ENCODE measurements at places on chromosomes 12 and 14.

- DNase-seq = no peak
Observed at GRCh38 chr14:75204116-75204515, 27.7 kb upstream of the TMED10 start.

GRCh38 chr12:51090705-51091229 is 7.4 kb upstream of the CSRNP2 start:
- no peak for DNase-seq

DNA sequence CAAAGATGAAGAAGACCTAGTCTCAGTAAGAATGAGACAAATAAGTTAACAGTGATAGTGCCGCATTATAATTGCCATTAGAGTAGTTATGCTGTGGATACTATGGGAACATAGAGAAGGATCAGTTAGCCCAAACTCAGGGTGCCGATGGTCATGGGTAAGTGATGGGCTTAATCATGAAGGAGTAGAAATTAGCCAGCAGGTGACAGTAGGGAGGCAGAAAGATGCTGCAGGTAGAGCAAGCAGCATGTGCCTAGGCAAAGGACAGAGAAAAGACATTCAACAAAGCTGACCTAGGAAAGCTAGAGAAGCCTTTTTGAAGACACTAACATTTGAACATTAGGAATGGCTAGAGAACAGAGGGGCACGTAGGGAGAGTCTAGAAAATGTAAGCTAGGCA is 30.6 kb upstream of the PTPRQ start:
- DNase-seq = no peak

GRCh38 chr14:54329082-54329695 is 67.6 kb upstream of the CDKN3 start:
- no peak for DNase-seq

GRCh38 chr12:19194963-19195362 is 65.4 kb downstream of the PLEKHA5 start:
- no peak for DNase-seq

- no peak for DNase-seq
Observed at GRCh38 chr14:103730490-103731035, 15.0 kb downstream of the ZFYVE21 start.

GRCh38 chr12:65501093-65501621 is 222.7 kb downstream of the MSRB3 start:
- DNase-seq = no peak

GRCh38 chr12:118986050-118986449 is 4.7 kb downstream of the SRRM4 start:
- no peak for DNase-seq

DNA sequence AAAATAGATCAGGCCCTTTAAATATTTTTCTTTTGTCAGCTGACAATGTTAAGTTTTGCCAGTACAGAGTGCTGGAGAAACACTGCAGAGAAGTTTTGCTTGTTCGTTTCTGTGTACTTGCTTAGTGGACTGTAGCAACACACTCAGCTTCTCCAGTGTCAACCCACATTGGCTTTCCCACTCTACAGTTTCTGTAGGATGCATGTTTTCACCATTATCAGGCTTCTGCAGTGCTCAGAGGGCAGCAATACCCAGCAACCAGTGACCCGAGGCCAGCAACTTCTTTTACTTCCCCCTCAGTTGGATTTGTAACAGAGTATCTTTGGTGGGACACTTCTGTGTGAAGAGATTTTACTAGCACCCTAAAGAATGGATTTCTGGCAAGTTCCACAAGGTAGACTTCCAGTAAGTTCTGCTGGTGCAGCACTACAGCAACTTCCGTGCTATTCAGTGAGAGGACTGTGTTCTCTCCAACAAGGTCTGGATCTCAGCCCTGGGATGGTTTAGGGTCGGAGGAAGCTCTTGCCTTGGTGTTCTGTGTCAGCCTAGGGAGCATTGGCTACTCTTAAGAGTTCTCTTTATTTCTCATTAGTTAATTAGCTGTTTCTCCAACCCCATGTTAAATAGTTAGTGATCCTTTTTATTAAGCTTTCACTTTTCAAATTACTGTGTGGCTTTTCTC is 70.4 kb downstream of the FUT8 start:
- no peak for DNase-seq

- no peak for DNase-seq
Observed at GRCh38 chr14:91205459-91205858, 39.0 kb downstream of the GPR68 start.

DNA sequence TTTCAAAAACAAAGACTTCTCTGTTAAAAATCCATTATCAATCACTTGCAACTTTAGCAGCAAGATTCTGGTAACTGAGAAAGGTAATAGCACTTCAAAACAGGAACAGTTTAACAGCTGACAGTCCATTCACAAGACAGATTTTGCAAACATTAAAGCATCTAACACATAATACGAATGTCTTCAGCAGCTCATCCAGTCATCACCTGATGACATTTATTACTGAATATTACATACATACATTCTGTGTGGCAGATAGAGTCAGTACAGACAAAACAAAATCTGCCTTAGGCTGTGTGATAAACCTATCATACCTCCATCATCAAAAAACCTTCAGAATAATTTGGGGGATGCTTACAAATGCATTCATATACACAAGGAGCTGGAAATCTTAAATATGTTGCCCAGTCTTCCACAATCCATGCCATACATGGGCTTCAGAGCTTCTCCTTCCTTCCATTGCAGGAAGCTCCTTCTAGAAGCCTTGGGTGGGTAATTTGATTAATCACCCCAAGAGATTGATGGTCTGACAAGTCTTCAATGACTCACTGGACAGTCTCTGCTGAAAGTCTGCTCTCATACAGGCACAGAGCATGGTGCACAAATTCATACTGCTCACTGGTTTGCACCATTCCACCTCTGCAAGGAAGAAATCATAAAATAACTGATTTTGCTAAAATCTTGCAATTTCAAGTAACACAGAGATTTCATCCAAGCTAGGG is 1.6 kb upstream of the PTPRB start:
- DNase-seq = no peak

- peak; percentile 13 for DNase-seq
Observed at GRCh38 chr14:91059576-91060350, 678 bp downstream of the RPS6KA5 start.

- DNase-seq = no peak
Observed at GRCh38 chr12:90062799-90063198, 354.2 kb upstream of the ATP2B1 start.

DNA sequence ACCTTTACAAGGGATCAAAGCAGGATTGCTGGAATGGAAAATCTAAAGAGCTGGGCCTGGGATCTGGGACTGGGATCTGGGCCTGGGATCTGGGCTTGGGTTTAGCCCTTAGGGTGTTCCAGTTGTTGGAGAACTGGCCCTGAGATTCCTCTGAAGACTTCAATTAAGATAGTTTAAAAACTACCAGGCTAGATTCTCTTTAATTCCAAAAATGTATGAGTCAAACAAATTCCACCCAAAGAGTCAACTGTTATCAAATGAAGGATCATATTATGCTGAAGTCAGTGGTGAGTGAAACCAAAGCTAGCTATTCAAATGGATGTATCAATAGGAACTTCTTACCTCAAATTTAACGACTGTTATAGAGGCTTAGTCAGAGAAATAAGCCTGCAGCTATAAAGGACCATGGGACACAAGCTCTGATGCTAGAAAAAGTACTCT is 40.5 kb downstream of the LIMA1 start:
- no peak for DNase-seq

- no peak for DNase-seq
Observed at GRCh38 chr12:119145367-119145766, 33.4 kb upstream of the HSPB8 start.

DNA sequence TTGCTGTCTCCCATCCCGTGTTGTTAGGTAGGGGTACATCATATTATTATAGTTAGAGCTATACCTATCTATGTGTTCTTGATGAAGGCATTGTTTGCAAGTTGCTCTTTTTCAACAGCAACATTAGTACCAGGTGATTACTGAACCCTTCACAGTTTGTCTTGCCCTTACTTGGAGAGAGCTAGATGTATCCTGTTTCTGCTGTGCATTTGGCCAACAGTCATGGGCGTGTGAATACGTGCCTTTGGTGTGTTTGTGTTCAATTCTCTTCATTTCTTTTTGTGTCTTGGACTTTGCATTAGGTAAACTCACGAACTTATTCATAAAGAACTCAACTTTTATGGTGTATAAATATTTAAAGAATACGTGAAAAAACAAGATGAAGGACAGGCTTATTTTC is 14.3 kb downstream of the ARF6 start:
- DNase-seq = no peak

DNA sequence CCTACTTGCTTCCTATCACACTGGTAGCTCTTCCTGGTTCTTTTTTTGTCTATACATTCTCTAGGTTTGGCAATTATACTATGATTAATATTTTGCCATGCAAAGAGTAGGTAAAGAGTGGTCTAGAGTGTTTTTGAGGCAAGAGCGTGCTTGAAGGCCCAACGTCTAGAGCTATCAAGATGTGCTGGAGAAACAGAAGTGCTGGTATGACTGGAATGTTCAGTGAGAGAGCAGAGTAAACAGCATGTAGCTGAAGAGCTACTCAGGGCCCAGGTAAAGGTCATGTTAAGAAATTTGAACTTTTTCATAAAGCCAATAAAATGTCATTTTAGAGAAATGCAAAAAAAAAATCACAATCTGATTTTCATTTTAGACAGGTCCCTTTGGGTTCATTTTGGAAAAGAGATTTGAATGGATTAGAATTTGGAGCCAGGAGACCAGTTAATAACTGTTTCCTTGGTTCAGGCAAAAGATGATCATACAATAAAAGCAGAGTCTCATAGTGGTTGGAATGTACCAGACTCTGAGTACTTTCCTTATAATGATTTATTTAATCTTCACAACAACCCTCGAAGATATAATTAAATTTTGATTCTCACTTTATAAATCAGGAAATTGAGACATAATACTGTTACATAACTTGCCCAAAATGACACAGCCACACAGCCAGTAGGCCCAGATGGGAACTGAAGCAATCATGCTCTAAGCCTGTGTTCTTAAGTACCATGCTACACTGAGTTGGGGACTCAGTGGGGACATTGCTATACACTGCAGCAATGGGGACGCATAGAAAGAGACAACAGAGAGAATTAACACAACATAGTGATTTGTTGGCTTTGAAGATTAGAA is 350.1 kb downstream of the NELL2 start:
- DNase-seq = no peak

DNA sequence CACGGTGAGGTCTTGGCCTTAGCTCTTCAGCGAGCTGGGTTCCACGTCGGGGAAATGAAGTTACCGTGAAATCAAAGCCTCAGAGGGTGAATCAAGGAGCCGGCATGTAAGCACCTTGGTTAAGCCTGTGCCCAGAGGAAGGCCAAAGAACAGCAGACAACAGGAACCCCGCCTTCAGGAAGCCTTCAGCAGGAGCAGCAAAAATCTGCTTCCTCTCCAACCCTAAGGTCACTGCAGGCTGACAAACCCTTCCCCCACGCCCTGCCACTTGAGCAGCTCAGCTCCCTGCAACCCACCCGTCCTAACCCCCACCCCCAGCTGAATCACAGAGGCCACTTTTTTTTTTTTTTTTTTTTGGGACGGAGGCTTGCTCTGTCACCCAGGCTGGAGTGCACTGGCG is 72.9 kb upstream of the LTA4H start:
- DNase-seq = no peak

- DNase-seq = no peak
Observed at GRCh38 chr12:53670308-53670707, 5.6 kb downstream of the ATP5MC2 start.

DNA sequence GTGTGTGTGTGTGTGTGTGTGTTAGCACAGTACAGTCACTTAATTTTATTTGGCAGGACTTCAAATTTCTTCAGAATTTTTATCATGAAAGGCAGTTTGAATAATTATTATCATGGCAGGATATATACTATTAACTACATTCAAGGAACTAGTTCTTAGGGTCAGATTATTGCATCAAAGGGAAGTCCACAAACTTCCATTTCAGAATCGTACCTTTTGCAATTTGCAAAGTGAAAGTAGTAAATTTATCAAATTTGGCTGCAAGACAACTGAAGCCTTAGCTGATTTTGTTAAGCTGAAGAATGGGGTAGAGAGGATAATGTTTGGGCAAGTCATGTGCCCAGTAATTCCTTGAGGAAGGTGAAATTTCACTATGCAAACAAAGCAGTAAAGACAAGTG is 68.2 kb downstream of the PLEKHG7 start:
- no peak for DNase-seq

- no peak for DNase-seq
Observed at GRCh38 chr14:63180011-63180410, 24.2 kb upstream of the RHOJ start.

- DNase-seq = peak; percentile 66
Observed at GRCh38 chr12:124453419-124454351, 113.7 kb downstream of the NCOR2 start.
